ENCODE measurements at places on chromosomes 7 and 10.

DNA sequence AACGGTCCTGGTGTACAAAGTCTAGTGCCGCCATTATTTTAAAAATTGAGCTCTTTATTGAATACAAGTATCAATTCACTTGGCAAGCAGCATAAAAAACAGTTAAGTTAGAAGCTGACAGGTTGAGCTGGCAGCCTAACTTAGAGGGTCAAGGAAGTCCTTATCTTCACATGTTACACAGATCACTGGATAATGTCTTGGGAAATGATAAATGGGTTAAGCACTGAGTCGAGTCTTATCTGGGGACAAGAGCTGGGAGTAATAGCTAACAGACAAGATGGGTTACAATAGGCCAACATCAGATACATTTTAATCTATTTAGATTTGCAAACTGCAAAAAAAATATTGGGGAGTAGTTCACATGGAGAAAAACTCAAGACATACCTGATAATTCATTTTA lies 34.2 kb downstream of the SLC18A2 start:
- no peak for DNase-seq

DNA sequence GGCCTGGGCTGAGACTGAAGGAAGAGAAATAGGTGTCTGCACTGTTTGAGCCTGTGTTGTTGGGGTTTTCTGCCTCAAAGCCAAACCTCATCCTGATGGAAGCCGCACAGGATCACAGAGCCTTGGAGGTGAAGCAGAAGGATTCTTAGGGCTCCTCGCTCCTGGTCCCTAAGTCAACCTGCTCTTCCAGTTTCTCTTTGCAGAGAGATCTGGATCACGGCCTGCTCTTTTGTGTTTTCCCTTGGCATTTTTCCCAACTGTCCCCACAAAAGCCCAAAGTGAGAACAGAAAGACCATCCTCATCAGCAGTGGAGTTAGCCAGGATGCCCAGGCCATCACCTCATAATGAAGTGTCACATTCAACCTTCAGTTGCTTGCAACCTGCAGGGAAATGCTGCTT lies 20.3 kb upstream of the PPIA start:
- DNase-seq = no peak

DNA sequence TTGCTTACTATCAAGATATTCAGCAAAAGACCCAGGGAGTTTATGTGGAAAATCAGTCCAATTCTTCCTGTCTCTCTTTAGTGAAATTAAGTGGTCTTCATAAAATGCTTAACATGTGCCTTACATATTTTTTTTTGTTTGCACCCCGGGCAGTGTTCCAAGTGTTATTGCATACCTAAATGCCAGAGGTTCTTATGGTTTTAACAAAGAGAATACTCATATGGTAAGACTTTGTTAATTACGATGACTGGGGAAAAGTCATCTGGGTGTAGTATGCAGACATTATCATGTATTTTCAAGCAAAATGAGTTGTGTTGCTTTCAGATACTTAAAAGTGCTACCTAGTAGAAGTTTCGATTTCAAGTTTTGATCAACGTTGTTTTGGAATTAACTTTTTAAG lies 82.6 kb downstream of the PRKG1 start:
- DNase-seq = no peak

GRCh38 chr10:116796910-116797513 lies 52.3 kb upstream of the ENO4 start:
- peak; percentile 68 for DNase-seq

DNA sequence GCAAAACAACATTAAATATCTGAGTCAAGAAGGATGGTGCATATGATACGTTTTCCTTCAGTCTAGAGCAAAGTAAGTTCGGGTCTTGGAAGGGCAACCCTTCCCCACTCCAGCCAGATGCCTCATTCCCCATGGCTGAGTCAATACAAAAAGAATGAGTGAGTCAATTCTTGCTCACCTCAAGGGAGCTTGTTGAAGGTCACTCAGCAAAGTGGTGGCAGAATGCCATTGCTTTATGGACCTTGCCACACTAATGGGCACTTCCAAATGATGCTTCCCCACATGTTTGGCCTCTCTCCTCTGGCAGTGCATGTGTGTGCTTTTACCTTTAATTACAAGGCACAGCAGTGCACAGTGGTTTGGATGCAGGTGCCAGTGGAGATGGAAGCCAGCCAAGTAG lies 296.5 kb downstream of the SORCS3 start:
- no peak for DNase-seq

DNA sequence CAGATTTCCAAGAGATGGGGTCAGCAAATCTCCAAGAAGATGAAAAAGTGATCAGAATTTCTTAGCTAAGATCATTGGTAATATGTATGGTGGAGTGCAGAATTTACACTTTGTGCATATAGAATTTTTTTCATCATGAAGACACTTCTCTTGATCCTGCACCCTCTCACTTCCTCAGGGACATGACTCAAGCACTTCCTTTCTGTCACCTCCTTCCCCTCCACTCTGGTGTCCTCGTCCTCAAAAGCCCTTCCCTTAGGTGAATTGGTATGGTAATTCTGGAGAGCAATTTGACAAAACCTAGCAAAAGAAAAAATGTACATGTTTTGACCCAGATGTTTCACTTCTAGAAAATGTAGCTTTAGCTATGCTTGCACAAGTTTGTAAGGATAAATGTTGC lies 18.1 kb downstream of the CALN1 start:
- no peak for DNase-seq

- DNase-seq = no peak
Observed at GRCh38 chr10:29734640-29734961, 99.8 kb upstream of the SVIL start.

GRCh38 chr10:12509016-12509793 lies 159.9 kb downstream of the CAMK1D start:
- DNase-seq = peak; percentile 23

- no peak for DNase-seq
Observed at GRCh38 chr10:103273041-103273441, 3.9 kb upstream of the INA start.

DNA sequence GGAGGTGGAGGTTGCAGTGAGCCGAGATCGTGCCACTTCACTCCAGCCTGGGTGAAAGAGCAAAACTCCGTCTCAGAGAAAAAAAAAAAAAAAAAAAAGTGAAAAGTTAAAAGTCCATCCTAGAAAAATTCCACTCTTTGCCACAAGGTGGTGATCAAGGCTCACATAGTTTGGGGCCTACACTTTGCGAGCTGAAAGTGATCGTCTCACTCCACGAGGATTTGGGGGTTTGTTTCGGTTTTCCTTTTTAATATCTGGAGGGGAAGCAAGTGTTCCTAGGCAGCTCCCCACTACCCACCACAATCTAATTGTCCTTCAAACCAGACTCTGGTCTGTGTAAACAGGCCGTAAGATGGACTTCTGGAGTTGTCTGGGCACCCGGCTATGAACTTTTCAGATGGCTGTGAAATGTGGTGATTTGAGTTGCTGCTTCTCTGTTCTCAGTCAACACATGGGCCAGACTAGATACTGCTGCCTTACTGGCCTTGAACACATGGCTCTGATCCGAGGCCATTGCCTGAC lies 27.1 kb downstream of the PRLHR start:
- DNase-seq = peak; percentile 17

GRCh38 chr7:92528958-92529264 lies 316 bp downstream of the RBM48 start:
- DNase-seq = no peak

GRCh38 chr10:90023950-90024349 lies 322.6 kb downstream of the KIF20B start:
- no peak for DNase-seq

- no peak for DNase-seq
Observed at GRCh38 chr7:31633467-31633866, 53.5 kb upstream of the PPP1R17 start.

DNA sequence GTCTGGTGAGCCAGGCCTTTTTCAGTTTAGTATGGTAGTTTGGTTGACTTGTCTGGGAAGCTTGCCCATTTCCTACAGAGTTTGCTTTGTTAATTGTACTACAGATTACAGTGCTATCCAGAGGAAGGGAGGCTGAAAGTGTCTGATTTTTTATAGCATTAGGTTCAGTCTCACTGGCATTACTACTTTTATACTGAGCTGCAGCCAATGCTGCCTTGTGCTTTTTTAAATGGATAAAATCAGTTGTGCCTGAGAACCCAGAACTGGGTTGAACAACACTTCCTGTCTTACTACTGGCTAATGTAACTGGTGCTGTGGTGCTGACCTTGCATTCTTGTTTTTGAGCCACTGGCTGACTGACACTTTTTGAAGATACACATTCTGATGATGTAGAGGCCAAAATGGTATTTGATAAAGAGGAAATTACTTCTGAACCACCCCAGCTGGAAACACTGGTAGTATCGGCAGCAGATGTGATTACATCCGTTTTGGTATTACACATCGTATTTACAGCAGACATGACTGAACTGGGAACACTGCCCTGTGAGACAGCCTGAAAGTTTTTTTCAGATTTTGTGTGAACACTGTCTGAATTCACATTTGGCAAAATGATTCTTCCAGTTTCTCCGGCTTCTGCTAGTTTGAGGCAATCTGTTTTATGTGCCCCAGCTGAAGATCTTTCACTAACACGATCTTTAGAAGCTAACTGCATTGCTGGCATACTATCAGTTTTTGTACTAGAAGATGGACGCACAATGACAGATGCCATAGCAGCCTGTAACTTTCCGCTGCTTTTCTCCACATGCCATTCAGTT lies 74.1 kb downstream of the NRBF2 start:
- no peak for DNase-seq

DNA sequence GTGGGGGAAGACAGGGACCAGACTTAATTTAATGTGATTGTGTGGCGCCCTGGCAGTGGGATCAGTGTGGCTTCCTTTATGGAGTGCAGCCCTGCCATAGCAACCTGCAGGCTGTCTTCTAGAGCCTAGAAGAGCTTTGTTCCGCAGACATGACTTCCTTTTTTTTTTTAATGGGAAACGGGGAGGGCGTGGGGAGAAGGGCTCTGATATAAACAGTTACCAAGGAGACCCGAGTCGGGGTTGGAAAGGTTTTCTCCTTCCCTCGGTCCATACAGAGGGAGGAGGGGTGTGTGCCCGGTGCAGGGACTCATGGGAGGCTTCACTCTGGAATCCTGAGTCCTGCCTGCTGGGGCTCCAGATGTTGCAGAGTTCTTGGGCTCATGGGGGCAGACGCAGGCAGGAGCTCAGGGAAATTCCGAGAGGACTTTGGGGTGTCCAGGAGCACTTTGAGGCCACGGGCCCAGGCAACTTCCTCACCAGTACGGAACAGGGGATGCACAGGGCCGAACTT lies 26.9 kb downstream of the TMEM120A start:
- no peak for DNase-seq

DNA sequence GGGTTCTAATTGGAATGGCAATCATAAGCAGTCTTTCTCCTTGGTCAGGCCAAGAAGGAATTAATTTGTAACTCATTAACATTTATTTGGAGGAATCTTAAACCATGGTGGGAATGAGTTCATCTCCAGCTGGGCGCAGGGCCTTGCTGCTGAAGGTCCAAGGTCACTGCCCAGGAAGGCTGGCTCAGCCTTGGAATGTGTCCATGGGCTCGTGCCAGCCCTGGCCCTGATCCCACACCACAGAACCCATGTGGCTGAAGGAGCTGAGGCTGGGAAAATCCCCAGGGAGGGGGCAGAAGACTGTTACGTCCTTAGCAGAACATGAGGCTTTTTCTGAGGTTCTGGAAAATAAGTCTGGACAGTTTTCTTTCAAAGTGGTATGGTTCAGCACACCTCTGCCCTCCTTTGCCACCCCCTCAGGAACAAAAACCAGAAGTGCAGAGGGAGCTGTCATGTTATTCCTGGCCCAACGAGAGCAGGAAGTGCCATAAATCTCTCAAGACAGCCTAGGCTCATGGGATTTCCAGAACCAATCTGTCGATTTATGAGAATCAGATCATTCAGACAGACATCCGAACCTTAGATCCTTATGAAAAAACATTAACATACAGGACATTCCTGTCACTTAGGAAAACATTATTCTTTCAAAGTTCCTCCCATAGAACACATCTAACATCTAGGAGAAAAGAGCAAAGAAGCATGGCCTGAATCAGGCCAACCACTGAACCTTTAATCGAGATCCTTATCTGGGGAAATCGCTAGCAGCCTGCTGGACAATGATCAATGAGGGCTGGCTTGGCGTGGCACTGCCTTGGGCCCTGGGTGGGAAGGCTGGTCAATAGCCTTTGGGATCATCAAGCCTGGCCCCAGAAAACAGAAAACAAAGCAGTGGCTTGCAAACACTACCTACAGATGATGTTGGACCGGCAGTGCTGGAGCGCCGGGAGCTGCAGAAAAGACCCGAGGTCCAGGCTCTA lies 134.3 kb downstream of the TAX1BP1 start:
- no peak for DNase-seq

DNA sequence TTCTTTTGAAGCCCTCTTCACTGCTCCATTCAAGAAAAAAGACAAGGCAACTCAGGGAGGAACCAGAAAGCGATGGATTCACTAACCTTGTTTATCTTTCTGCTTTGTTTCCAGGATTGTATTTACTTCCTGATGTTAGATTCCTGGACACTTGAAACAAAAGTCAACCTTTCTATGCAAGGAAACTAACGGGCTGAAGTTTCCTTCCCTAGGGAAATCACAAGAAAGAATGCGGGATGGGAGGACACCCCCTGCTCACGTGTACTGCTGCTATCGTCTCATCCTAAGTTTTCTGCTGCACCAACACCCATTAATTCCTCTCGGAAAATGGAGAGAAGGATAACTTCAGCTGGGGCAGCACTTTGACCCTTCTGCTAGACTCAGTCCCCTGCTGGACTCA lies 50.3 kb downstream of the ELMO1 start:
- no peak for DNase-seq

DNA sequence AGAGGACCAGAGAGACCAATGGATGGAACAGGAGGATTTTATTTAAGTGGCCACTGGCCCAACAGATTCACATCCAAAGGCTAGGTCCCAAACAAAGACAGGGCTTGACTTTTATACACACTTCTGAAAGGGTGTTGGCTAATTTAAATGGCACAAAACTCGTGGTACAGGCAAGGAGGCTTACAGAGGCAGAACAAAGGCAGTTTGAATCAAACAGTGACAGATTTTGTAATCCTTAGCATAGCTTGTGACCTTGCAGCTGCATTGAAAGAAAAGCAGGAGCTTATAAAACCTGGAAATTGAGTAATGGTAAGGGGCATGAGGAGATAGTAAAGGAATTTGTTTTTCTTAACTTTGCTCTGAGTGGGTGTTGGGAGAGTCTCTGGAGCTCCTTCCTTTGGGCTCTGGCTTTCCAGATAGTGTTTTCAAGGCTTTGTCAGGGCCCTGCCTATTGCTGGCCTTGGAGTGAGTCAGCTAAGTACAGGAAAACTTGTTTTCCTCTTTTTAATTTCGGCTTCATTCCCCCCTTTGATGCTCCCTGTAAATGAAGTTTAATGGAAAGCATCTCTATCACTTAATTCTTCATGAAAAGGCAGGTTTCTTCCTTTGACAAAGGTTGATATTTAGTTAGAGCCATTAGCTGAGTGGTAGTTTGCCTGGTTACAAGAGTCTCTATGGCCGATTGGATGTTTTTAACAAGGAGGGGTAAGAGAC lies 96.9 kb downstream of the TRIM24 start:
- no peak for DNase-seq

DNA sequence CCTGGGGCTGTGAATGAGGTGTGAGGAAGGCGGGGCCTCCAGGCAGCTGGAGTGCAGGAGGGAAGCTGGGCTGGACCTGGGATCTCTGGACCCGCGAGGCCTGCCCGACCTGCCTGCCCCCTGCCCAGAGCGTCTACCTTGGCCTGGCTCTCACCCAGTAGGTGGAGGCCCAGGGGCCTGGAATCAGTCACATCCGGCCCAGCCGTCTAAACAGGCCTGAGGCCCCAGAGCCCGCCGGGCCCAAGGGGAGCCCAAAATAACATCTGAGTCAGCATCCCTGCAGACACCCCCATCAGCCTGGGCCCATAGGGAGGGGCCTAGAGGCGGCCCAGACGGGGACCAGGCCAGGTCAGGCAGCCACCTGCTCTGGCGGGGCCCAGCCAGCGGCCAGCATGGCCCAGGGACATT lies 15.1 kb upstream of the ELN start:
- DNase-seq = no peak
